ENCODE measurements at places on chromosomes 7 and 10.

DNA sequence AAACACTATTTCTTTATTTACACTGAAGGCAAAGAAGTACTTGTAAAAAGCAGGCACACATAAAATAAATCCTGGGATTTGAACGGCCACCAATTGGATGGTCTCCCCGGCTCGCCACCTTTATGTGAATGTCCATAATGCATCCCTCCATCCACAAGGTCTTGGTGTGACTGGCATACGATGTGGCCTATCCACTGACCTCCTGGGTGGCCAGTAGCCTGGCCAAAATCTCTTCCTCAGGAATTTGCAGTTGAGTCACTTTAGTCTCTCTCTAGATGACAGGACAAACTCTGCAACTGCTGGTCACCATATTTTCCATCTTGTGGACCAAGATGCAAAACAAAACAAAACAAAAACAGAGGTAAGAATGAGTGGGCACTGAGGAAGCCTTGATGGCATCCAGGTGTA lies 39.1 kb downstream of the CDK1 start:
- no peak for DNase-seq

DNA sequence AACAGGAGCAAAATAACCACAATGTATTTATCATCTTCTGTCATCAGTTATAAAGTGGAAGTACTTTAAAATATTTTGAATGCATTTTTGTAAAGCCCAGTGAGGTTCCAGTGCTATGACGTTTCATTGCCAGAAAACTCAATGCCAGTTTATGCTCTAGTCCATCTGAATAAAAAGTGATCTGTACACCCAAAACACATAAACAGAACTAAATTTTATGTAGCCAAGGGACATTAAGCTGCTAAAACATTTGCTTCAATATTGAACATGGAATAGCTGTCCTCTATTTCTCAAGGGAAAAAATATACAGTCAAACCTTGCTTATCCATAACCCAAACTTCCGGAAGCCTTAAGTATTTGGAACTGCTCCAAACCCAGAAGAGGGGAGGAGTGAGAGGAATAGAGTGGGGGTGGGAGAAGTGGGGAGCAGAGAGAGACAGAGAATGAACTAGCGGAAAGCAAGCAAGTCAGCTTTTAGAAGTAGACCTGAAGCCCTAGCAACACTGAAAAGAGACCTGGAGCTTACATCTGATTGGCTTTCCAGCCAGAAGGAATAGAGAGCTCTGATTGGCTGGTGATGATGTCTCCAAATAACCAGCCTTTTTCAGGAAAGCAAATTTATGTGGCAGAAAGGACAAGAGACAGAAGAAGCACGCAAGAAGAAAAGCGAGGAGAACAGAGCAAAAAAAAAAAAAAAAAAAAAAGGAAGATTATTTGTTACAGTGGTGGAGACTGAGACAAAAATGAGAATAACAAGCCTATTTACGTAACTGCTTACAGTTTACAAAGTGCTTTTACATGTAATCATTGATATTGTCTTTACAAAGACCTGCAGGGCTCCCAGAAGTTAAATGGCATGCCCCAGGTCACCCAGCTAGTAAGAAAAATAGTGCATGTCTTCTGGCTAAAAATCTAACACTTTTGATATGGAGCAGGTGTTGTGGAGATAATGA lies 196.0 kb downstream of the RNLS start:
- no peak for DNase-seq

DNA sequence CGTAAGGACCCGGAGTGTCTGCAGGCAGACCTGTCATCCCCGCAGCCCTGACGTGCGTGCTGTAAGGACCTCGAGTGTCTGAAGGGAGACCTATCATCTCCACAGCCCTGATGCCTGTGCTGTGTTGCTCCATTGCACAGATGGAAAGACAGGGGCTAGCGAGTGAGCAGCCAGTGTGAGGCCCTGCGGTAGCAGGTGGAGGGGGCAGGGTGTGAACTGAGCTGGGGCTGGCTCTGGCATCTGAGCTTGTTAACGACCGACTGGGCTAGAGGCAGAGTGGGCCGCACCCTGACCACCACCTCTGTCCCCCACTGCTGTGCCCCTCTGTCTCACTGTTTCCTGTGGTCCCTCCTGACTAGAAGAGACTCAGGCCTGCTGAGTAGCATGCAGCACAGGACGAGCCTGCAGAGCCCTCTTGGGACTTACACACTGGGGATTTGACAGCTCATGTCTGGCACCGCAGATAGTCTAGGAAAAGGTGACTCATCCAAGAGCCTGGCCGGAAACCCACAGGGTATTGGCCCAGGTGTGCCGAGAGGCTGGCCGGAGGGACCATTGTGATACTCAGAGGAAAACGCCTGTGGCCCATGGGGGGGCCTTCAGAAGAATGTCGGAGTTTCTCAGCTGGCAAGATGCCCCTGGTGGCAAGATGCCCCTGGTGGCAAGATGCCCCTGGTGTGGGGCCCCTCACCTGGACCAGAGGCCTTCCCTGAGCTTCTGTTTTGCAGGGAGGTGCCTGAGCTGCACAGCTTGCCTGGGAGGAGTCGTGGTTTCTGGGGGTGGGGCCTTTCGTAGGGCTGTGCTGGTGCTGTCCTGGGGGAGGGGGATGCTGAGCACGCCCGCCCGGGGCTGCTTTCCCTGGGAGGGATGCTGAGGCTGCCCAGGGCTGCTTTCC lies 34.3 kb downstream of the INPP5A start:
- DNase-seq: no peak

DNA sequence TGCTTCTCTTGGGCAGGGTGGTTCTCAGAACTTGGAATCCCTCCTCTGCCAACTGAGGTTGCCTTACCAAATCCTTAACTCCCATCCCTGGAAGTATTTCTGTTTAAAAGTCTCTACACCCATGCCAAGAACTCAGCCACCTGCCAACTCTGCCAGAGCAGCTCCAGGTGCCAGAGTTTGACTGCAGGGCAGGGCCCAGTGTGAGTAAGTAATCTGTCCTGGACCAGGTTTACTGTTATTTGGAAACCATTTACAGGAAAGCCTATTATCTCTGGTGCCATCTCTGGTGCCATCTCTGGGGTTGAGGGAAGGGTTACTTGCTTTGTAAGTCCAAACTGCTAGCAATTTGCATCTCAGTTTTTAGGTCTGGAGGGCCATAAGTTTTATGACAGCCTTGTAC lies 2.5 kb downstream of the TSPAN15 start:
- no peak for DNase-seq

DNA sequence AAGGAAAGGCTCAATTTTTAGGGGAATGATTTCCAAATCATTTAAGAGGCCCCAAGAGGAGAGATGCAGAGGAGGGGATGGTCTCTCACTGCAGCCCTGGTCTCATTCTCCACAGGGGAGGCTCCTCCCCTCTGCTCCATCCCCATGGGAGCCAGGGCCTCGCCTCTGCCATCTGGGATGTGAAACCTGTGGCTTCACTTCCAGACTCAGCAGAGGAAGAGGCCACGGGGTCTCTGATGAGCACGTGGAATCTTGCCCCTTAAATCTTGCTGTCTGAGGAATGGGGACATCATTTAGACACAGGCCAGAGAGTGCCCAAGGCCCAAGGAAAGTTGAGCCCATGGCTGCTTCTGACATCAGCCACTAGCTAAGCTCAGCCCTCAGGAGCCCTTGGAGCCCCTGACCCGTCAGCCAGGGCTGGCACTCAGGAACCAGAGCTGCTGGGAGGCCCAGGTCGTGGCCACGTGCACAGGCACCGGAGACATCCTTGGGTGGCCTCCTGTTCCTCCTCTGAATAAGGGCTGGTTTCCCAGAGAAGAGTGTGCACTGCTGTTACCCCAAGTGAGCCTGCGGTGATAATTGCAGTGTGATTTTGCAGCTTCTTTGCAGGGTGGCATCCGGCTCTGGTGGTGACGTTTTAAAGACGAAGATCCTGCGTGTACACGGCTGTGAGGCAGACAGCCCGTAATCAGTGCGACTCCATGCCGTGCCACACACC lies 50.5 kb downstream of the VIPR2 start:
- no peak for DNase-seq

- DNase-seq: no peak
These were observed 50.4 kb downstream of the DYNC1I1 start for GRCh38 chr7:95822717-95823116.

- no peak for DNase-seq
These were observed 2.1 kb downstream of the ADD3 start for GRCh38 chr10:110009736-110010475.

DNA sequence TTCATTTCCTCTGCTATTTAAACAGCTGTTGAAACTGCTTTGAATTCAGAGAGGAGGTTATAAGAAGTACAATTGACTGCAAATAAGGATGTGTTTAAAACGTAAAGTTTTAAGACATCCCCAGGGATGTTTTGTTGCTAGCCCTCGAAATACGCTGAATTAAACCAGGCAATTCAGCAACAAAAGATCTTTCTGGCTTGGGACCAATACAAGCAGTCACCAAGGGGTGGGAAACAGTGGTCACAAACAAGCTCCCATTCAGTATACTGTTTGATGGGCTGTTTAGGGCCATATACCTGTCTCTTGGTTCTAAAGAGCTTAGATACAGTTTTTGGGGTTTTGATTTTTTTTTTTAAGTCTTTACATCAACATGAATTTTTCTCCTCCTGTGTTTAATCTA lies 446.3 kb upstream of the POT1 start:
- DNase-seq: no peak

GRCh38 chr10:2980791-2981360 lies 86.5 kb upstream of the PFKP start:
- DNase-seq: no peak

DNA sequence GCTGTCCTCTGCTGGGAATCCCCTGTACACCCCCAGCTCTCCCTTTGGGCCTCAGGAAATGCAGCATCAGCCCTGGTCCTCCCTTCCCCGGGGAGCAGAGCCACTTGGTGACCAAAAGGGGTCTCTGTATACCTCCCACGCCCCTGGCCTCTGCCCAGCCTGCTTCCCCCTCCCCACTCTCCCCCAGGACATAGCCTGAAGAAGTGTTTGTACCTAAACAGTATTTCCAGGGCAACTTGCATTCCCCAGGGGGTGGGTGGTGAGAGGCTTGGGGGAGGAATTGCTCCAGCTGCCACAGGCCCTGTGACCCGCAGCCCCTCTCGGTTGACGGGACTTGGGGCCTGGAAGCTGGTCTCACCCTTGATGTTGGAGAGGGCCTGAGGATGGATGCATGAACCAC lies 39.3 kb downstream of the TMEM270 start:
- no peak for DNase-seq

- DNase-seq: no peak
These were observed 111.8 kb upstream of the CNTNAP2 start for GRCh38 chr7:146004805-146005204.

- peak; percentile 85 for DNase-seq
These were observed 268.3 kb downstream of the CACNA2D1 start for GRCh38 chr7:82175319-82175718.

GRCh38 chr10:123027861-123028260 lies 19.1 kb downstream of the ACADSB start:
- no peak for DNase-seq

DNA sequence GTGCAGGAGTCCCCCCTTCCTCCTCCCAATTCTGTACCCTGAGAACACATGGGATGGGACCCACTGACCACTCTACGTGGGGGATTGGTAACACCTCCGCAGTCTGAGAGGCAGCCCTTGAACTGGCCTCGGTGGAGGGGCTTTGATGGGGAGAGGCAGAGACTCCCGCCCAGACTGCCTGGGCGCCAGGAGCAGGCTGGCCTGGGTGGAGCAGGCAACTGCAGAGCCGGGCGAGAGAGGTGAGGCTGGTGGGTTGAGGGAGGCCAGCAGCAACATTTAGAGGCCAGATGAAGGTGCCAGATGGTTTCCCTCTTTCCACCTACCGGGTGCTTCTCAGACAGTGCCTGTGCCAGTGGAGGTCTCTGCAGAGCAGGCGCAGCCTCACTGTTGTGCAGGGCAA lies 30.7 kb upstream of the ZNF467 start:
- DNase-seq: no peak

- no peak for DNase-seq
These were observed 804.6 kb upstream of the ZWINT start for GRCh38 chr10:57165671-57166070.

DNA sequence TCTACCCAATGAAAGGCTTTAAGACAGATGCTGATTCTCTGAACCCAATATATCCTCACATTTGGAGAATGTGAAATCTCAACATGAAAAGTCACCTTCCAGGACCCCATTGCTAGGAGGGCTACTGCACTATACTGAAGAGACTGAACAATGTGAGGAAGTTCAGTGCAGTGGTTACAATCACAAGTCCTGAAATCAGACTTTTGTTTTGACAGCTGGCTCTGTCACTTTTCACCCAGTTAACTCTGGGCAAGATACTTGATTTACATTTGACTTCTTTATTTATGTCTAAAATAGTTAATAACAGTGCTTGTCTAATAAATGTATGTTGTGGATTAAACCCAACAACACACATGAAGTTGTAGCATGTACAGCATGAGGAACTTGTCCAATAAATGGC lies 14.8 kb upstream of the VWDE start:
- DNase-seq: no peak

DNA sequence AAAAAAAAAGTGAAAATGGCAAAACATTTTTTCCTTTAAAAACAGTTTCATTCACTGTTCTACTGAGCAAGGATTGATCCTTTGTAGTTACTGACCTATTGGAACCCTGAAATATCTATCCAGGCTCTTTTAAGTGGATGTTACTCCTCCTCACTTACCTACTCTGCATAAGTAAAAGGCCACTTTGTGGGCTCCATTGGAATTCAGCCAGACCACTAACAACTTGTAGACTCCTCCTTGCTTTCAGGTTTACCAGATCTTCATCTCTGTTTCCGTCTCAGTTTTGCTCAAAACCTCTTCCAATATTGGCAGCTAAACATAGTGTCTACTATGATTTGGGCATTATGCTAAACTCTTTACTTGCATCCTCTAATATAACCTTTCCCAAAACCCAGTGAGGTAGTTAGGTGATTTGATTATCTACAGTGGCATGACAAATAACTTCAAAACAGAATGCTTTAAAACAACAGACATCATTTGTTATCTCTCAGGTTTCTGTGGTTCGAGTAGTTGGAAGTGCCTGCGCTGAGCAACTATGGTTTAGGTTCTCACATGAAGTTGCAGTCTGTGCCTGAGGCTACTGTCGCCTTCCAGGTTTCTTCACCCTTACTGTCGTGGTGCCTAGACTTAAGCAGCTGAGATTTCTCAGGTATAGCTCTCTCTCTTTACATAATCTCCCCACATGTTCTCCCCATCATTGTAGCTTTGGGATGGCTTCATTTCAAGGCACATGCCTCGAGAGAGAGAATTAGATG lies 698.2 kb downstream of the REEP3 start:
- no peak for DNase-seq

DNA sequence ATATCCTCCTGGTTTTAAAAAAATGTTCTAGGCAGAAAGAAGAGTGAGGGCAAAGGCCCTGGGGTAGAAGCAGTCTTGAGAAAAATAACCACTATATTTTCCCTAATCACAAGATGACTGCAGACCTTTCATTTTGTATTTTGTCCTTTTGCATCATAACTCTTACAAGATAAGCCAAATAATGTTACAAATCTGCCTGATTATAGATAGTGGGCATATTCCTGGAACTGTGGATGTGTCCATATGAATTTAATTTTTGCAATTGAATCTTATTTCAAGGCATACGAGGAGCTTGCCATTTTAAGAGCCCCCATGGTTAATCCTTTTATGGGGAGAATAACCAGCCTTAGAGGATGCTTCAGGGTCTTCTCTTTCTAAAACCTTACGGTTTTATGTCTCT lies 102.7 kb downstream of the ADRA2A start:
- DNase-seq: no peak
